ENCODE measurements at places on chromosomes 2 and 18.

GRCh38 chr18:68707646-68708045, 7.3 kb downstream of the TMX3 start:
- no peak for DNase-seq

DNA sequence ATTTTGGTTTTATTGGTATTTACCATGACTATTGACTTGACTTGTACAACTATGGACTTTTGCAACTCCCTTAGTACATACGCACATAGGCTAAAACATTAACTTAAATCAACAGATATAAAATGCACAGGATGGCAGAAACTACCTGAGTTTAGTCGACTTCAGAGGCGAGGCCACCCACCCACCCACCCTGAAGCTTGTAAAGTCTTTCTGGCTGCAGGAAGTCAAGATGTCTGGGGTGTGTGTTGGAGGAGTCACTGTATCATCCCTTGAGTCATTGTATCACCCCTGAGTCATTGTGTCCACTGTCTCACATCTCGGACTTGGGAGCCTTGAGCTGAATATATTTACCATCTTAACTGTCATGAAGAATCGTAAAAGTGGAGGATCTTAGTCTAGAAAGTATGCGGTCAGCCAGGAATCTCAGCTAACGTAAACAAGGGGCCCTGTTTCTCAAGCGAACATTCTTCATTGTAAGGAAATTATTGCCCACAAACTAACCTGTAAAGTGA, 140.0 kb upstream of the ST6GAL2 start:
- DNase-seq = no peak

DNA sequence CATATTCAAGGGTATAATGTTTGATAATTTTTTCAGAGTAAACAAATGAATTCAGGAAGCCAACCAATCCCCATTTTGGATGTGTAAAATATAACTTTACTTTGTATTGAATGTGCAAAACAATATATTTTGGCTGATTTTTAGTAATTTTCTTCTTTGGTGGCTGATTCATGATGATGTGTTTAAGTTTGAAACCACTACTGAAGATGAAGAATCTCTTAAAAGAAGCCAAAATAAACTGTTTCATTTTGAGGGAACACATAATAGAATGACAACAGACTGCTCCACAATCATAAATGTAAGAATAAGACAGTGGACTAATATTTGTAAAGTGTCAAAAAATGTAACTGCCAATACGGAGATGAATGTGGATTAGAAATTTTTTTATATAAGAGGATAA, 52.5 kb upstream of the TRIM43 start:
- DNase-seq = no peak

GRCh38 chr18:76357174-76357573, 137.9 kb downstream of the ZNF516 start:
- DNase-seq = no peak

DNA sequence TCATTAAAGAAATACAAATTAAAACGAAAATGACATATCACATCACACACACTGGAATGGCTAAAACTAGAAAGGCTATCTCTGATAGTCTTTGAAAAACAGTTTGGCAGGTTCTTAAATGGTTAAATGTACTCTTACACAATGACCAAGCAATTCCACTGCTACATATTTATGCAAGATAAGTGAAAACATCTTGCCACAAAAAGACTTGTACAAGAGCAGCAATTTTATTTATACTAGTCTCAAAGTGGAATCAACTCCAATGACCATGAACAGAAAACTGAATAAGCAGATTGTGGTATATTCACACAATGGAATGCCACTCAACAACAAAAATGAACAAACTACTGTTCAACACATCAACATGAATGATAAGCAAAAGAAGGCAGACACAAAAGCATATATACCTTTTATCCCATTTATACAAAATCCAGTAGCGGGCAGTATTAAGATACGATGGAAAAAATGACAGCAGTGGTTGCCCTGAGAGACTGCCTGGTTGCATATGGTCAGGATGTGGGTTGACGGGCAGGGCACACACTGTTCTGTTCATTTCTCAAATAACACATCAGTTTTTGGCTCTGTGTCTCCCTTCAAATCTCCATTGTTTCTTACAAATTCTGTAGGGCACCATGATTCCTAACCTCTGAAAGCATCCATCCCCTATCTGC, 25.4 kb downstream of the SP100 start:
- no peak for DNase-seq

DNA sequence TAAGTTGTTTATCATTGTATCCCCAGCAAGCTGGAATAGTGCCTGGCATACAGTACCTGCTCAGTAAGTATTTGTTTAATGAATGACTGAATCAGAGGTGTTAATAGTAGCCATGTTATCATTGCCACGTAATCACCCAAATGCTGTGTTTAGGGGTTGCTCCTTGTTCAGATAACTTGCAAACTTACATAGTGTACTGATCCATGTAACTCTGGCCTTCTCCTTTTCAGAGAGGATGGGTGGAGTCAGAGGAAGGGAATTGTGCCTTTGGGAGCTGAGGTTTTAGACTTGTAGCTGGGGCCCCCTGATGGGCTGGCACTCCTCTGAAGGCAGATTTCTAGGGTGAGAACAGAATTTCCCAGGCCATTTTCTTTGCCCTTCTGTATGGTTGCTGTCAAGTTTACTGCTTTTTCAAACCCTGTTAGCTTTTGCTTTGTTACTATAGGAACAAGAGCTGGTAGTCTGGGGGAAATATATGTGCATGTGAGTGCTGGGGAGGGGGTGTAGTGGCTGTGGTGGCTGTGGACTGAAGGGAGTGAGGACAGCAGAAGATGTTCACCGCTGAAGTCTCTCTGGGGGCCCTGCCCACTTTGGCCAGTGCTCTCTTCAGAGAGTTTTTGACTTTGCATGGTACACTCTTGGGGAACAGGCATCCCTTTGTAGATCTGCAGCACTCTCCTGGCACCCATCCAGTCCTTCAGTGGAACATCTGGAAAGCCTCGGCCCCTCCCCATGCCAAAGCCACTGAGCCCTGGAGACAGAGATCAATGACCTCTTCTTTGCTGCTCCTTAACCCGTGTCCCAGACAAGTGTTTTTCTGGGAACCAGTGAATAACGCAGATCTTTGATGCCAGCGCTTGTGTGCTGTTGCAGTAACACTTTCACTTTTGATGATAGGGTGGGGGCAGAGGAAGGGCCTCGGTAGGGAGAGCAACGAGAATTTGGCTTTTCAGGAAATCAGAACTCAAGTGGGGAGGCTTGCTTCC, 209.0 kb downstream of the PRKCE start:
- peak; percentile 69 for DNase-seq

GRCh38 chr2:97900806-97901205, 94.9 kb downstream of the TMEM131 start:
- DNase-seq = no peak

DNA sequence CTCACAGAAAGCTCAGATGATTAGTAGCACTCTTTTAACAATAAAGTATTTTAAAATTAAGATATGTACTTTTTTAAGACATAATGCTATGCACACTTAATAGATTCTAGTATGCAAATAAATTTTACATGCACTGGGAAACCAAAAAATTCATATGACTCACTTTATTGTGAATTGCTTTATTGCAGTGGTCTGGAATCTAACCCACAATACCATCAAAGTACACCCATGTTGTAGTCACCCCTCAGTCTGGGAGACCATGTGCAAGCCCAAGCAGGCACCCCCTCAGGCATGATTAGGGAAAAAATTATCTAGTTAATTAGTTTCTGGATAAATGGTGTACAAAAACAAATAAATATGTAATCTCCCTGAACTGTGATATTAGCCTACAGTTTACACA, 649.0 kb upstream of the HS6ST1 start:
- DNase-seq = no peak

DNA sequence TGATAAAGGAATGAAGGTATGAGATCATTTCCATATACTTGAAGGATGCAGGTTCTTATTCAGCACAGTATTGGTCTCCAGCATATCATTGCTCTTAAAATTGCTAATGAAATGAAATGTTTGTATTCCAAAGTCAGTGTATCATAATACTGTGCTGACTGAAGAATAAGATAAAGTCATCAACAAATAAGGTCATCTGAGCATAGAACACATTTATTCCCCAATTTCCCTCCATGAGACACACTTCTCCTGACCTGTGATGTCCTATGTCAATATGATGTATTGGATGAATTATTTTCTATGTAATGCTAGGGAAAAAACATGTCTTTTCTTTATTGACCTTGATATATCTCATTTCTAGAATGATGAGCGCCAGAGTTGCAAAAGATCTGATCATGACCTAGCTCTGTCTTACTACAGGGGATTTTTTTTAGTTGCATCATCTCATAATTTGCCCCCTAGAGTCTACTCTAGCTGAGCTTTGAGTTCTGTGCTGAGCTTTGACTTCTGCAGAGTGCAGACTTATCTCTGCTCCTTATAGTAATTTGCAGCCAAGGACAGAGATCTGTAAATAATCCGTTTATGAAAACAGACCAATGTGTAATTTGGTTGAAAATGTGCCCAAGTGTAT, 859.8 kb downstream of the TRIB2 start:
- DNase-seq = no peak

Measured in DMS79 (cell line).